ENCODE measurements at places on chromosomes 4 and X.

- DNase-seq: no peak
Observed at GRCh38 chr4:102230194-102230593, 115.1 kb downstream of the SLC39A8 start.

- DNase-seq: no peak
Observed at GRCh38 chr4:137979938-137980337, 262.2 kb downstream of the SLC7A11 start.

DNA sequence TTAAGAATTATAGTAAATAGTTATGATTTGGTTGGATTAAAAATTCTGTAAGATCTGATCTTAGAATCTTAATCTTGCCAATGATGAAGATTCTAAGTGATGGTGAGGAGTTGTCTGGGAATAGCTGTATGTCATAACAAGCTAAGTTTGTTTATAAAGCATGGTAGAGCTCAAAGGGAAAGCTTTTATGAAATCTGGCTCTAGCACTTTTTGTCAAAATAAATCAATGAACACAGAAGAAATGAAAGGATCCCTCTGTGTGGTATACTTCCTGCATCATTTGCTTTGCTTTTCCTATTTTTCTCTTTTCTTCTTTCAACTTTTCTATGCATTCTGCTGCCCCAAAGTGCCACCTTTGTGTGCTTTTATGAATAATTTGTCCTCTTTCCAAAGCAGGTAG, 193.5 kb upstream of the FAT1 start:
- DNase-seq: no peak

DNA sequence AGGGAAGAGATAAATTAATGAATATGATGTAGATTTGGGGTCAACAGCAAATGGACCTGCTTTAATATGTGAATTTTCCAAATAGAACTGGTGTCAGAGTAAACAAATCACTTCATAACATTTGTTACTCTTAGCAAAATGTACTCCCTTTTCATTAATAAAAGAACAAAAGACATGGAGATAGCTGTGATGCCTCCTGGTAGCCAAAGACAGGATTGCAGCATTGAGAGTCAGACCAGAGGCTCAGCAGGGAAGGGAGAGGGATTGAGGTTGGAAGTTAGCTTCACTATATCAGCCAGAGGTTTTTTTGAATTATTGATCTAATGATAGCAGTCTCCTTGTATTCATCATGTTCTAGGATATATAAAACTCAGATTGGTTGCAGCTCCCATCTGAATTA, 17.4 kb upstream of the RAB40A start:
- DNase-seq: no peak

Data from ELF-1 (cell line).